Panc1 (cell line): ENCODE measurements at places on chromosomes 7 and 10.

- H3K27me3 ChIP-seq, result no peaks in the 10 kb centered on the region
- H3K27ac ChIP-seq, result no peak overlapping the region
- no peaks in the 10 kb centered on the region for H3K4me1 ChIP-seq
- no peak for DNase-seq
- no peak overlapping the region for H3K4me3 ChIP-seq
- H3K36me3 ChIP-seq, result no peaks in the 10 kb centered on the region
Measured at GRCh38 chr10:2047679-2048078, 310.4 kb upstream of the ADARB2 start.

DNA sequence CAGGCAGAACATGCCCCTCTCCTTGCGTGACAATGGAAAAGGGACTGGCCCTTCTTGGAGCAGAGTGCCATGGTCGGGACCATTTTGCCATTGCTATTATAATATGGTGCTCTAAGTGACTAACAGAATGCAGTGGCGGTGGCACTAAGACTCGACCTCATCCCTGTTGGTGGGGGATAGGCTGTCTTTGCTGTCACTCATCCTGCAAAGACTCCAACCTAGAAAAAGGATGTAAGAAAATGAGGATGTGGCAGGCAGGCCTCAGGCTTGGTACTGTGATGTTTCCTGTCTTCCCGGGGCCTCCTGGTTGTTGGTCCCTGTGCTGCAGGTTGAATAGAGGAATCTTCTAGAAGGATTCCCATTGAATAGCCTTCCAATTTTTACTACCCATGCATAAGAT is 18.6 kb downstream of the BLNK start:
- H3K36me3 ChIP-seq, result no peaks in the 10 kb centered on the region
- no peaks in the 10 kb centered on the region for H3K4me1 ChIP-seq
- DNase-seq, result no peak
- H3K27ac ChIP-seq, result no peak overlapping the region

- no peak overlapping the region for H3K27ac ChIP-seq
- H3K4me3 ChIP-seq, result no peak overlapping the region
- no peaks in the 10 kb centered on the region for H3K36me3 ChIP-seq
- H3K4me1 ChIP-seq, result no peaks in the 10 kb centered on the region
- no peak for DNase-seq
- no peaks in the 10 kb centered on the region for H3K27me3 ChIP-seq
Measured at GRCh38 chr10:132140167-132140925, 46.4 kb upstream of the DPYSL4 start.

- no peak overlapping the region for H3K4me3 ChIP-seq
- DNase-seq, result no peak
- H3K27ac ChIP-seq, result no peak overlapping the region; the same call in 1 of the 2 replicates
- H3K27me3 ChIP-seq, result no peaks in the 10 kb centered on the region
- no peaks in the 10 kb centered on the region for H3K36me3 ChIP-seq
Measured at GRCh38 chr10:33111488-33112051, 153.5 kb upstream of the ITGB1 start.

DNA sequence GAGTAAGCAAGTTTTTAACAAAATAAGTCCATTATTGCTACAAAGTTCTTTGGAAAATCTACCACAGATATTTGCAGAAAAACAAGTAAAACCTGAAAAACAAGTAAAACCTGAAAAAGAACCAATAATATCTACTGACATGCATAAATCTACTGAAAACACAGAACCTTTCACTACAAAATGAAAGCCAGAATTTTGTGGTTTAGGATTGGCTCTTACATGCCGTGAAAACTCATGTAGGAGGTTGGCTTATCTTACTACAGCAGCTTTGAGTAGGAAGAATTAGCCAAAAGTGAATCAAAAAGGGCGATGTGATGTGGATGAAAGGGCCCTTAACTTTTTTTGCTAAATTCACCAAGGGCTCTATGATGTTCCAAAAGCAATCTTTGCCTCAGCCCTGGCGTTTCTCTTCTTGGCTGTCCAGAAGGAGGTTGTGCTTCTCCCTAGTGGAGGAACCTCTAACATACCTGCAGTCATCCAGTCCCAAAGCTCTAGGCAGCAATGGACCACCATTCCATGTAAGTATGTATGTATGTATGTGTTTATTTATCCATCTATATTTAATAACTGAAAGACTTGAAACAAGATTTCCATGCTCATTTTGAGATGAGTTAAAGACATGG is 93.5 kb upstream of the ZNF804B start:
- no peak overlapping the region for H3K27ac ChIP-seq
- H3K36me3 ChIP-seq, result no peaks in the 10 kb centered on the region
- no peaks in the 10 kb centered on the region for H3K4me1 ChIP-seq
- no peak overlapping the region for H3K4me3 ChIP-seq

DNA sequence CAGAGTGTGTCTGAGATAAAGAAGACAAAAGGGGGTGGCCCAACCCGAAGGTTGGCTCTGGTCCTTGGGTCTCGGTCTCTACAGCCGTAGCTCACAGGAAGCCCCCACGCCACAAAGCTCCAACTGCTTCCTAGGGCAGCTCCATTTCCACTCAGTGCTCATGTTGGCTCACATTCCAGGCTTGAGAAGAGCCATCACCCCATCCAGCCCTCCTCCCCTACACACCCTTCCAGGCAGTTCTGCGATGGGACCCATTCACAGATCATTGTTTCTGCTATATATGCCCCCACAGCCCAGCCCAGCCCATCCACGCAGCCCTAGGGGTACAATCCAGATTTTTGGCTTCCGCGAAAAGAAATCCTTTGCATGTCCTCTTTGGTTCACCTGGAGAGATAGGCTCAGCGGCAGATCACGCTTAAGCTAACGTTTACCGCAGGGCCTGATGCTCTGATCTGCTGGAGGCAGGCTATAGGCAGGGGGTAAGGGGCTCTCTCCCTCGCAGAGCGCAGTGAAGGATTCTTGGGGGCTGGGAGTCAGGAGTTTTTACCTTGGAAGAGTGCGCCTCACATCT is 6.2 kb upstream of the HOXA11 start:
- H3K27ac ChIP-seq, result no peak overlapping the region
- no peaks in the 10 kb centered on the region for H3K27me3 ChIP-seq
- no peak for DNase-seq

DNA sequence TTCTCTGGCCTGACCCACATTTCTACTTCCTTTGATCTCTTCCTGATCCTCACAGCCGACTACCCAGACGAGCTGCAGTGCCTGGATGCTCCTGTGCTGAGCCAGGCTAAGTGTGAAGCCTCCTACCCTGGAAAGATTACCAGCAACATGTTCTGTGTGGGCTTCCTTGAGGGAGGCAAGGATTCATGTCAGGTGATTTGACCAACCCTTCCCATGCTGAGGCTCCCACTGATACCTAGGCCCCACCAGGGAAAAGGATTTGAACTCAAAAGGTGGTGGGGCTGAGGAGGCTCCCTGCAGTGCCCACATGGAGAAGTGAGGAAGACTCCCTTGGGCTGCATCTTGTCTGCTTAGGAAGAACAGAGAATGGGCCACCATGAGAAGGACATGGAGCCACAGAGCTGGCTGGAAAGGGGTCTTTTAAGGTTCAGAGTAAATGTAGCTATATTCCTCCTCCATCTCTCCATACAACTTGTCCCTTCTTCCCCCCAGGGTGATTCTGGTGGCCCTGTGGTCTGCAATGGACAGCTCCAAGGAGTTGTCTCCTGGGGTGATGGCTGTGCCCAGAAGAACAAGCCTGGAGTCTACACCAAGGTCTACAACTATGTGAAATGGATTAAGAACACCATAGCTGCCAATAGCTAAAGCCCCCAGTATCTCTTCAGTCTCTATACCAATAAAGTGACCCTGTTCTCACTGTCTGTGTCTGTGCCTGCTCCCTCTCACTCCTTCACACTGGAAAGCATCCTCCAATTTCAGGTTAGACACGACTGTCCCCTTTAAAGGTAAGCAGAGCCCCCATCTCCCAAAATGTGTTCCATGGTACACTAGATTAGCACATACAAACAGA is 3.3 kb downstream of the PRSS1 start:
- DNase-seq, result no peak
- no peak overlapping the region for H3K27ac ChIP-seq
- no peaks in the 10 kb centered on the region for H3K4me1 ChIP-seq
- no peaks in the 10 kb centered on the region for H3K36me3 ChIP-seq

- H3K36me3 ChIP-seq, result no peaks in the 10 kb centered on the region
- no peaks in the 10 kb centered on the region for H3K4me1 ChIP-seq
- no peaks in the 10 kb centered on the region for H3K27me3 ChIP-seq
Measured at GRCh38 chr7:14858410-14858809, 44.1 kb downstream of the DGKB start.

GRCh38 chr7:3955751-3956696 is 655.0 kb downstream of the SDK1 start:
- peaks cover 29% of the 10 kb centered on the region for H3K4me1 ChIP-seq
- H3K36me3 ChIP-seq, result no peaks in the 10 kb centered on the region
- no peaks in the 10 kb centered on the region for H3K27me3 ChIP-seq
- no peak for DNase-seq

GRCh38 chr7:26349005-26349915 is 57.6 kb downstream of the SNX10 start:
- no peak for DNase-seq
- no peak overlapping the region for H3K4me3 ChIP-seq
- H3K4me1 ChIP-seq, result no peaks in the 10 kb centered on the region
- no peaks in the 10 kb centered on the region for H3K27me3 ChIP-seq
- no peak overlapping the region for H3K27ac ChIP-seq

DNA sequence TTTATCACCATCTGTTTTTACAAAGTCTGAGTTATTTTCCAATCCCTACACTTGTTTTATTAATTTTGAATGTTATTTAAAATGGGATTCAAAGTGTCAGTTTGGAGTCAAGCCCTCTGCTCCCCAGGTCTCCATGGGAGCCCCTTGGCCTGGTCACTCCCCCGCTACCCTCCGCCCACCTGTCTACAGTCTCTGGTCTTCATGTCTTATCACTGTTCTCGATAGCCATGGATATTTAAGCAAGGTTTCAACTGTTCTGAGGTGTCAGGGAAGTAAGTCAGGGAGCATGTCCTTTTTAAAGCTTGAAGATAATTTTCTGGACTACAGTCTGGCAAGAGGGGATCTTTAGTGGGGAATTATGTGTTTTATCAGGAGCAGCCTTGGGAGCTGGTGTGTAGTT is 19.1 kb upstream of the HPS1 start:
- DNase-seq, result no peak
- H3K27ac ChIP-seq, result no peak overlapping the region
- peaks cover 10% of the 10 kb centered on the region for H3K4me1 ChIP-seq
- H3K36me3 ChIP-seq, result no peaks in the 10 kb centered on the region

DNA sequence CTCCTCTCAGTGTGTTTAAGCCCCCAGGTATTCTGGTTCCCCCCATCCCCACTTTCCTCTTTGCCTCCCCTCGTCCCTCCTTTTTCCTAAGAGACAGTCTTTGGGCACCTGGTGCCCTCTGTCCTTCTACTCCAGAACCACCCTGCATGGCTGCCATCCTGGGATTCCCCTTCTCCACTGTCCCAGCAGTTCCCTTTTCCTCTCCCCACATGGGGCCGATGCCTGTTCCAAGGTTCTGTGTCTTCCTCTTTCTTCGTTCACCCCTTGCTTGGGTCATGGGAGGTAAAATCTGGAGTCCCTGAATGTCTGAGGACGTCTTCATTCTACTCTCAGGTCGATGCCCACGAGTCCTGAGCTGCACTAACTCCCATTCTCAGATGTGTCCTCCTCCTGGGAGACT is 120.8 kb downstream of the TAX1BP1 start:
- no peak for DNase-seq
- no peak overlapping the region for H3K27ac ChIP-seq
- H3K4me3 ChIP-seq, result no peak overlapping the region
- H3K36me3 ChIP-seq, result no peaks in the 10 kb centered on the region
- H3K27me3 ChIP-seq, result no peaks in the 10 kb centered on the region

DNA sequence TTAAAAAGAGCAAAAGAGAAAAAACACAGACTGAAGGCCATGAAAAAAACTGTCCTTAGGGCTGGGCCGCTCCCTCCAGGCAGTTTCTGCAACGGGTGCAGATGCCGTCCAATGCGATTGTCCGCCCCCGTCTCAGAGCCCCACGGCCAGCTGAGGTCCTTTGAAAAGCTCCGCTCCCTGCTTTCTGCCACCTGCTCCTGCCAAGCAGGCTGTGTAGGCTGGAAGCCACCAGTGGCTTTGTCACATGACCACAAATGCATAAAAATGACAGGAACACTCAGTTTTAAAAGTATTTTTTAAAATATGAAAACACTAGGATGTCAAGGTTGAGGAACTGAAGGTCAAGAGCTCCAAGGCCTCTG is 71.7 kb downstream of the AMZ1 start:
- H3K27me3 ChIP-seq, result no peaks in the 10 kb centered on the region
- H3K36me3 ChIP-seq, result no peaks in the 10 kb centered on the region
- DNase-seq, result no peak
- H3K4me1 ChIP-seq, result peaks cover 78% of the 10 kb centered on the region
- H3K4me3 ChIP-seq, result no peak overlapping the region

- no peak overlapping the region for H3K4me3 ChIP-seq
- H3K4me1 ChIP-seq, result no peaks in the 10 kb centered on the region
- no peak overlapping the region for H3K27ac ChIP-seq
Measured at GRCh38 chr7:103114576-103115008, 34.3 kb downstream of the NAPEPLD start.

DNA sequence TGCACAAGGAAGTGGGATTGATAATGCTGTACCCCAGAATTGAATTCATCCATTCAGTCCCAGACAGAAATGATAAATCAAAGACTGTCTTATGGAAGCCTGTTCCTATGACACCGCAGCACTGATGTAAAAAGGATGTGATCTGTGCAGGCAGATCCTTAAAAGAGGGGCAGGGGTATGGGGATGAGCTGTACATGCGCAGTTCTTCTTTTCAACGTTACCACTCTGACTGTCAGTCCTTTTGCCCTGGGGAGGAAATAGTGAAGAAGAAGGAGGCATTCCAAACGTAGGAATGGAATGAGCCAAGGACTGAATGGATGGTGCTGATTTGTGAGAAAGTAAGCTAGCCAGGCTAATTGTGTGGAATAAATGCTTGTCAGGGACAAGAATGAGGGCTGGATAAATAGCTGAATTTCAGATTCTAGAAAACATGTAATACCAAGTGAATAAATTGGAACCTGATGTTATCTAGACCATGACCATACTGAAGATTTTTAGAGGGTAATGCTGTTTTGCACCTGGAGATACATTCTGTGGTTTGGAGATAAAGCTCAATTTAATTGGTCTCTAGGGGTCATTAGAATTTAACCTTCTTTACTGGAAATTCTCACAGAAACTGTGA is 509.3 kb downstream of the SORCS3 start:
- no peak for DNase-seq
- H3K4me1 ChIP-seq, result no peaks in the 10 kb centered on the region
- no peak overlapping the region for H3K4me3 ChIP-seq
- no peaks in the 10 kb centered on the region for H3K36me3 ChIP-seq
- H3K27ac ChIP-seq, result no peak overlapping the region
